Sigmoid colon (tissue), 7 donors: ENCODE measurements at places on chromosomes 1 and 21.

- no peak for DNase-seq
Measured at GRCh38 chr1:11594222-11594621, 60.0 kb downstream of the FBXO2 start.

- DNase-seq = no peak
Measured at GRCh38 chr1:186782791-186783190, 46.0 kb upstream of the PLA2G4A start.

- no peak for DNase-seq
Measured at GRCh38 chr1:88698764-88699163, 14.7 kb downstream of the PKN2 start.

DNA sequence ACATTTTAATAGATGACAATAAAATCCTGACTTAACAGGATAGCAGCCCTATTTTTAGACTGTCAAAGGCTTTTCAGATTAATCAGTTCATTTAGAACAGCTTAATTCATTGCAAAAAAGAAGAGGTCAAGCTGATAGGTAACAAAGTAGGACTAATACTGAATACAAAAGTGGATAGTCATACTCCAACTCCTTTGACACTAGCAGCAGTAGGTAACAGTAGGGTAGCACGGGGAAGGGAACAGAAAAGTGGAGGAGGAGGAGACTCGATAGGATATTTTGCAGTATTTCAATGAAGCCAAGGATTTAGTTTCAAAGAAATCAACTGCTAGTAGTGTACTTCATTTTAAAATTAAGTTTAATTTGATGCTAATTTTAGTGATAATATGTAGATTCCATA is 51.1 kb downstream of the USP1 start:
- DNase-seq = no peak

DNA sequence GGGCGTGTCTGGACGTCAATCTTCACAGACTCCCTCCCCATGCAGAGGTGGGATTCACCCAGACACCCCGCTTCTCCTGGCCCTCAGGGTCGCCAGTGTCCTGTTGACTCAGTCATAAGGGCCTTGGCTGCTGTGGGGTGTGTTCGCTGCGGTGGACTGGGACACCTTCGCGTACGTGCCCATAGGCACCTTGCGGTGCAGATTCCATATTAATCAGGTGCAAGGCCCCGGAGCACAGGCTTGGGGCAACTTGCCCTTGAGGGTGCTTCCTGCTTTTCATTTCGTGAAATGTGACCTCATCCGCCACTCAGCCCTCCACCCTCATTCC is 398 bp upstream of the SLC30A10 start:
- no peak for DNase-seq

DNA sequence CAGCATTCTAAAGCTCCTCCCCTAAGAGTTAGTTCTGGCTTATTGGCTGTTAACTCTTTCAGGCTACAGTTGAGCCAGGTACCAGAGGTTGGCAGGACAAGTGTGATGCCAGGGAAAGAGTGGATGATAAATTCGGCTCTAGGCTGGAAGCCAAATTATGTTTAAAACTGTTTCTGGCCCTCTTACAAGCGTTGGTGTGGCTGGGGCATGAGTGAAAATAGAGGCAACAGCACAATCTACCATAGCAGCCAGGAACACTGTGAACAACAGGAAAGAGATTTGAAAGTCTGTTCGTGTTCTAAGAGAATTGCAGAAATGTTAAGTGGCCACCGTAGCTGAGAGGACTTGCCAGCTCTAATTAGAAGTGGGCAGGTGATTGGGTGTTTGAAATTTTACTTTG is 84.2 kb downstream of the CDC7 start:
- no peak for DNase-seq

- peak; percentile 81 for DNase-seq
Measured at GRCh38 chr21:29299046-29299915, 559 bp downstream of the BACH1 start.

- no peak for DNase-seq
Measured at GRCh38 chr1:178072326-178072725, 21.6 kb upstream of the RASAL2 start.

- no peak for DNase-seq
Measured at GRCh38 chr1:113579256-113580018, 179.8 kb downstream of the PHTF1 start.

DNA sequence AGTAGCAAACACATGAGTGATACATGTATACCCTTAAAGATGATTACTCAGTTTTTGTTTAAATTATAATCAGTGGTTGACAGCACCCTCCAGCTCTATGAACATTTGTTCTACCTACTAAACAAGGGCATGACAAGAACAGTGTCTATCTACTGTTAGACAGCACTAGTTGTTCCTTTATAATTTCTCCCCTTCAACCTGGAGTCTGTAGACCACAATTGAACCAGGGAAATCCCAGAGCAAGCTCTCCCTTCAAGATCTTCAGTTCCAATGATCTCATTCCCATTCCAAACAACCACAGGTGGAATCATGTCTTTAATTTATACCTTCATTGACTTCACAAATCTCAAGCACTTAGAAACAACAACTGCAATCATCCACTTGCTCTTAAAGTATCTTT is 216.1 kb downstream of the HHIPL2 start:
- DNase-seq = no peak

DNA sequence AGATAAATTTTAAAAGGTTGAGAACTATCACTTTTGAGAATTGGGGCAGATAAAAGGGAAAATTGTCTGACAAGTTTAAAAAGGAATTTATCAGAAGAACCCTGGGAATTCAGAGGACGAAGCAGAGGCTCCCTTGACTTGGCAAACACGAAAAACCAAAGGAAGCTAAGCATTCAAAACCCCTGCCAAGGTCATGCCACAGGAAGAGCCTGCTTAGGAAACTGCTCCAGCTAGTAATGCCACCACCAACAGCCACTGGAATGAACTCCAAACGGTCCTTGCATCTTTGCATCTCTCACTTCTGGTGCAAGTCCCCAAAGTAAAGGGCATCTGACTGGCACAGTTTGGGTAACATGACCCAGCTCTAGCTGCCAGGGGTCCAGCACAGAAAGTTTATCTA is 7.2 kb downstream of the GPBP1L1 start:
- no peak for DNase-seq

DNA sequence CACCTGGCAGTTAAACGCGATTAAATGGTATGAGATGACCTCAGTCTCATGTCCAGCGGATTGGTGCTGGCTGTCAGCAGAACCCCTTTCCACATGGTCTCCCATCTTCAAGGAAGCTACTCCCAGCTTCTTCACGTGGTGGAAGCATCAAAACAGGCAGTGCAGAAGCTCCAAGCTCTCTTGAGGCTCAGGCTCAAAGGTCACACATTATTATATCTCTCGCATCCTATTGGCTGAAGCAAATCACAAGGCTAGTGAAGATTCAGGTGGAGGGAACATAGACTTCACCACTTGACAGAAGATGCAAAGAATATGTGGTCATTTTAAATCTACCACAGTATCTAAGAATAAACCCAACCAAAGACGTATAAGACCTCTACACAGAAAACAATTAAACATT is 181.9 kb downstream of the VPS13D start:
- DNase-seq = no peak

DNA sequence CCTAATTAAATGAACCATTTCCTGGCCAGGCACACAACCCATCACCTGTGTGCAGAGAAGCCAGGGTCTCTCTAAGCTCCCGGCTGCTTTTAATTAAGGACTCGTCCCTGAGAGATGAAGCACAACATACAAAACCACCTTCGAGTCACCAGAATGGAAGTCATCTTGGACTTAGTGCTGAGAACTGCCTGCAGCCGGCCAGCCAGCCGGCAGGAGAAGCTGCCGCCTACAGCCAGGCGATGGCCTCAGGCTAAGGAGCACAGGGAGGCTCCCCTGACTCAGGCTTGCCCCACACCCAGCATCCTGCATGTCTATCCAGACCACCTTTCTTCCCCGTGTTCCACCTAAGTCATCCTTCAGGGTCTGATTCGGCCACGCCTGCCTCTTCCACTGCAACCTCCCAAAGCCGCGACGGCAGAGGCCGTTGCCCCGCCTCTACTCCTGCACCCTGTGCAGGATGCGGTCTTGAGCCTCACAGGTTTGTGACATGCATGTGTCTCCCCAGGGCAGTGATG is 83.6 kb downstream of the SLC66A1 start:
- DNase-seq = no peak

DNA sequence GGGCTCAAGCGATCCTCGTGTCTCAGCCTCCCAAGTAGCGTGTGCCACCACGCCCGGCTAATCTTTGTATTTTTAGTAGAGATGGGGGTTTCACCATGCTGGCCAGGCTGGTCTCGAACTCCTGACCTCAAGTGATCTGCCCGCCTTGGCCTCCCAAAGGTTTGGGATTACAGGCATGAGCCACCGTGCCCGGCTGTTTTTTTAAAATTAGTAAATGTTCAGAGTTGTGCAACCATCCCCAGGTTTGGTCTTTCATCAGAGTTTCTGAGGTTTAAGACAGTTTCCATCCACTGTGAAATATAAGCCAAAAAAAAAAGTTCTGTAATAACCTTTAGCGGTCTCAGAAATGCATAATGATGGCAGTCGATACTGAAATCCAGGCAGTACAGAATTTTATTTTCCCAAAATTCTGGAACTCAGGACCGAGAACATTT is 550 bp upstream of the SYT11 start:
- no peak for DNase-seq

DNA sequence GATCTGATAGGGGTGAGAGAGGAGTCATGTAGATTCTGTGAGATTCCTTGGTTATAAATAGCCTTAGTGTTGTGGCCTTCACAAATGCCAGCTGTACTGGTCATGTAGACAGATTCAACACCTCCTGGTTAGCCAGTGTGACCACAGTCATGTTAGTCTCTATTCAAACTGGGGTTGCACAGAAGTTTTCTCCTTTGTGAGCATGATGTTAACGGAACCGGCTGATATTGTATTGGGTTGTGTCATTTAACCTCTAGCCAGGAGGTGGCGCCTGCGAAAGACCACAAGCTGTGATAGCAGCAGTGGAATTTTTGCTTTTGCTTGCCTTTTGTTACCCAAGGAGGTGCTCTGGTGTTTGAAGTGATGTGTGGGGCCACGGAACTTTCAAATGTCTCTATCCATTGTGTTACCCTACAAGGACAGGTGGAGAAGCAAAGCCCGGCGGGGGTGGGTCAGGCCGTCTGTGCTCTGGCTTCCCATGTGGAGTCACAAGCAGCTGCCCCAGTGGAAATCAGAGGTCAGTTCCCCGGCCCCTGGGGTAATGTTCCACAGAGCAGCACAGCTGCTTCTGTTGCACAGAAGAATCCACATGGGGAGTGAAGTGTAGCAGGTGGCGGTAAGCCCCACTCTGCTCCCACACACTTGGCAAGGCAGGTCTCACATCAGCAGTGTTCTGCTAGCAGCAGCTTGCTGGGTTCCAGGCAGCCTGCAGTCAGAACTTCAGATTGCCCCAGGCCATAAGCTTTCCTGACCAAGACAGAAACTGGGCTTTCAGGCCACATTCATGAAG is 112.6 kb downstream of the ADAMTS1 start:
- DNase-seq = no peak

GRCh38 chr1:50109647-50110075 is 941 bp downstream of the ELAVL4 start:
- DNase-seq = no peak

DNA sequence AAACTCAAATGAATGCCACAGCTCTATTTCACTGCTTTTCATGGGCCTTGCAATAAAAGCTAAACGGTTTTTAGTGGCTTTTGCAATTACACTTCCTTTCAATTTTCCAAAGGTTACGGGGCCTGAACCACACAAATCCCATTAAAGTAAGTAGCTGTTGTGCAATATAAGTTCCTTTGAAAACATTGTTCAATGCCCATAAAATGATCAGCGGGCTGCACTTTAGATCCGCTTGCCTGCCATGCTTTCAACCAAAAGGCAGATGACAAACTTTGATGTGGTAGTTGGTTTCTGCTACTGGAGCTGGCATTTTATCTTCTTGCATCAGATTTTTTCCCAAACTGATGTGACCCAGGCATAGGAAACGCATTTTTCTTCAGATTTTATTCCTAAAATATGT is 50.2 kb downstream of the PRRX1 start:
- DNase-seq = no peak

- no peak for DNase-seq
Measured at GRCh38 chr21:40689217-40689616, 157.7 kb downstream of the DSCAM start.

- no peak for DNase-seq
Measured at GRCh38 chr1:208227366-208227765, 16.8 kb downstream of the PLXNA2 start.

DNA sequence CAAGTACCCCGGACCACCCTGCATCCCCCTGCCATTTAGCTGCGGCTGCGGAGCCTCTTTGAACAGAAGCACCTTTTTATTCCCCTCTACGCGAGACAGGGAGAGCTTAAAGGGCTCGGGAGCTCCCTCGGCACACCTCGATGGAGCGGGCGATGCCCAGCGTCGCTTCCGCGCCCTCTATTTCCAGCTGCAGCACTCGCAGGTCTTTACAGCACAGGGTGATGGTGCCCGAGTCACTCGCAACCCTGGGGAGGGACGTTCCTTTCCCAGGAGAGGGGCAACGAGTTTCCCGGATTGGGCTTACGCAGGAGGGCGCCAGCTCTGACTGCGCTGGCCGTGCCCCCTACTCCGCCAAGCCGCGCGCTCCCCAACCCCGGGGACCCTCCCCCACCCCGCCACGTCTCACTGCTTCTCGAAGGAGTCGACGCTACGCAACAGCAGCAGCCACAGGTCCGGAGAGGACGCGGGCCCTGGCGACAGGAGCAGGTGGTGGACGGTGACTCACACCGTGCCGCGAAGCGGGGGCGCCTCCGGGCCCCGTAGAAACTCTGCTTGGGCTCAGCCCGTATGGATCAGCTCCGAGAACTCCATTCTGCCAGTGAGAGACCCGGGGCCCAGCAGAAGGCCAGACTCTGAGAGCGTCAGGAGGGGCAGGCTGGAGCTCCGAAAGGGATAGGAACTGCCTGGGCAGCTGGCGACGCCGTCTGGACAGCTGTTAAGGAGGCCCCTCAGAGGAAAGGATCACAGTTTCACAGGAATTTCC is 5.8 kb upstream of the FAM167B start:
- DNase-seq = peak; percentile 84

DNA sequence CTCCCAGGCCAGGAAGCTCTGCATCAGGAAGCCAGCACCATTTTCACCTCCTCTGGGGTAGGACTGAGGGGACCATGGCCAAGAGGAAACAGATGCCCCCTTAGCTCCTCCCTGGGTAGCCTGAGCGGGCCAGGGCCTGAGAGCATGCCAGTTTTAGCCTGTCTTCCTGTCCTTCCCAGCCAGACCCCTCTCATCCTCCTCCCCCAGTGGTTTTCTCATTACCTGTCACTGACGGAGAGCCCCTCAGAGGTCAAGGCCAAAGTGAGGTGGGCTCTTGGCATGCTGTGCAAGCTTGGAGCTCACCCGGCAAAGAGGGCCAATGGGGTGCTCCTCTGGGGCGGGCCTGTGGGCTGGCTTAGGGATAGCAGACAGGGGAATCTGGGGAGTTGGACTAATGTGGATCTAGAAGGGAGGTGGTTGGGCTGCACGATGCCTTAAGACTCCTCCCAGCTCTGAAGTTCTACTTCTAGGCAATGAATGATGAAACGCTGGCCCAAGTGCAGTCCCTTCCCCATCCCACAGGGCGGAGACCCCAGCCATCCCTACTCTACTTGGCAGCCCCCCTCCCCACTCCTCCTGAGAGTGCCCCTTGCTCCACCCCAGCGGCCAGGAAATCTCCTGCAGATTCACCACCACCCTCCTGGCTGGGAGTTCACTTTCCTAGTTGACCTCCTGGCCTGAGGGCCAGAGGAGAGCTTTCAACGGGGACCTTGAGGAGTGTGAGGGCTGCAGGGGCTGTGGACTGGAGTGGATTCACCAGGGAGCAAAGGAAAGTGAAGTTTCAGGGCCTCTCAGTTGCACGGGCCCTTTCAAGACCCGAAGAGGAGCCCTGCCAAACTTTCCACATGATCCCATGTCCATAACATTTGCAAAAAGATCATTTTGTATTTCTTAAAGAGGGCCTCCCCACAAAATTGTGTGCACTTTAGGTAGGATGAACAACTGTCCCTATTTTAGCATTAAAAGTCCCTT is 9.4 kb upstream of the LMNA start:
- peak; percentile 78 for DNase-seq
